ENCODE measurements at places on chromosomes 7 and 10.
A peak's percentile ranks its signal among the peaks of the same experiment; 100 is the strongest.

- no peak for DNase-seq
Observed at GRCh38 chr7:46969303-46970130, 612.4 kb downstream of the TNS3 start.

GRCh38 chr10:31697271-31698180 lies 231.1 kb downstream of the ARHGAP12 start:
- peak; percentile 66 for DNase-seq

DNA sequence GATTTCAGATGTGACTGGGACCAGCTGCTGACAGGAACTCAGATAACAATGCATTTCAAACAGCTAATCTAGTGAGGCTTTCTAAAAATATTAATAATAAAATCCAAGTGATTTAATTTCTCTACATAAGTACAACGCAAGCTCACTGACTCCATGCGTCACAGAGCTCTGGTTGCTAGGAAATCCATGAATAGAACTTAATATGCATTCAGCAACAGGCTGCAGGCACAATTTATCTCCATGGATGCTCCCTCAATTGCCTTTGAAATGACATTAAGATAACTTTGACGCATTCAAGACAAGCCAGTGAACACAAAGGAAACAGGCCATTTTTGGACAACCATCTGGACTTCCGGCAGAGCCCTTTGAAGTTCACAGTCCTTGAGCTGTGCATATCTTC lies 118.7 kb upstream of the COL1A2 start:
- no peak for DNase-seq

GRCh38 chr10:36221101-36221500 lies 579.0 kb upstream of the FZD8 start:
- DNase-seq, result no peak

GRCh38 chr10:45463244-45464116 lies 89.5 kb downstream of the ALOX5 start:
- no peak for DNase-seq

- DNase-seq, result no peak
Observed at GRCh38 chr10:47285381-47286115, 14.4 kb upstream of the GDF10 start.

GRCh38 chr7:112481833-112482670 lies 1.3 kb downstream of the LSMEM1 start:
- peak; percentile 42 for DNase-seq

- DNase-seq, result no peak
Observed at GRCh38 chr10:19701427-19702052, 114.7 kb upstream of the PLXDC2 start.

Measured in hepatic stellate cell (primary cell).